Psoas muscle (tissue), 8 donors: ENCODE measurements at places on chromosomes 13 and 19. TPM values are rescaled to one million over a fixed set of nuclear protein-coding genes. Genes with fewer than 3 reads are reported as not detected.

The PCDH9 gene
- 2.1 TPM for total RNA-seq

The FCHO1 gene
- total RNA-seq = 0.68 TPM

The MBD3L2B gene
- not detected for total RNA-seq

The RASL11A gene
- 5.6 TPM for total RNA-seq

The HSH2D gene
- not detected for total RNA-seq

The HSPB6 gene
- total RNA-seq = 685 TPM

The OR7A5 gene
- total RNA-seq = not detected

The FOSB gene
- 1.8 TPM for total RNA-seq

The DDX49 gene
- 27.2 TPM for total RNA-seq

The GNG7 gene
- total RNA-seq = 1.4 TPM

The UHRF1 gene
- 0.32 TPM for total RNA-seq

The LSR gene
- total RNA-seq = 1.8 TPM

The ATXN8OS gene
- not detected for total RNA-seq

The ZNF649 gene
- total RNA-seq = 4.8 TPM

The PEG3 gene
- 0.88 TPM for total RNA-seq

The ERICH6B gene
- total RNA-seq = not detected

The MEIOSIN gene
- not detected for total RNA-seq

The COLGALT1 gene
- 21.5 TPM for total RNA-seq

The ZIC5 gene
- not detected for total RNA-seq

The IRF3 gene
- 13.9 TPM for total RNA-seq

The FXYD7 gene
- total RNA-seq = not detected

The ZNF541 gene
- 0.25 TPM for total RNA-seq

The ZNF667 gene
- 1.6 TPM for total RNA-seq

The FBN3 gene
- total RNA-seq = not detected

The ACP7 gene
- total RNA-seq = not detected

The N4BP2L1 gene
- total RNA-seq = 2.7 TPM
